Mucosa of descending colon (tissue), 3 donors: ENCODE measurements at places on chromosomes 3 and 15. TPM values are rescaled to one million over a fixed set of nuclear protein-coding genes. Genes with fewer than 3 reads are reported as not detected.

Gene GREM1
- total RNA-seq = 77.8 TPM

Gene KLF15
- 2.0 TPM for total RNA-seq

Gene TEX55
- not detected for total RNA-seq

Gene RARB
- 1.2 TPM for total RNA-seq

Gene CDC25A
- 4.3 TPM for total RNA-seq

Gene GOLGA6B
- total RNA-seq = not detected

Gene TRIM42
- total RNA-seq = not detected

Gene TRPM1
- not detected for total RNA-seq

Gene LYZL4
- total RNA-seq = not detected

Gene NEK10
- total RNA-seq = 1.4 TPM

Gene MNS1
- total RNA-seq = 1.2 TPM

Gene GLDN
- 10.0 TPM for total RNA-seq

Gene GUCA1C
- not detected for total RNA-seq

Gene BSN
- total RNA-seq = 0.17 TPM

Gene CLDN18
- not detected for total RNA-seq

Gene GCNT3
- total RNA-seq = 506 TPM

Gene CCR3
- not detected for total RNA-seq

Gene RPP25
- 8.9 TPM for total RNA-seq

Gene EPHB1
- 6.9 TPM for total RNA-seq

Gene ISL2
- total RNA-seq = 0.87 TPM

Gene LHFPL4
- 0.14 TPM for total RNA-seq

Gene ADGRG7
- 13.9 TPM for total RNA-seq

Gene GAP43
- total RNA-seq = 13.6 TPM

Gene CHRNB4
- not detected for total RNA-seq

Gene TMEM45A
- 1.9 TPM for total RNA-seq

Gene ZNF80
- 0.19 TPM for total RNA-seq

Gene SH2D7
- total RNA-seq = 2.2 TPM

Gene ZMYND10
- 0.60 TPM for total RNA-seq
